Activated CD4-positive, CD25-positive, alpha-beta regulatory T cell treated with anti-CD3 and anti-CD28 coated beads, Interleukin-2, amount 50 U/mL, for 16 hours (primary cell): ENCODE measurements at places on chromosomes 7 and 10.

- DNase-seq, result no peak
Measured at GRCh38 chr7:93092757-93093370, 24.9 kb downstream of the SAMD9 start.

DNA sequence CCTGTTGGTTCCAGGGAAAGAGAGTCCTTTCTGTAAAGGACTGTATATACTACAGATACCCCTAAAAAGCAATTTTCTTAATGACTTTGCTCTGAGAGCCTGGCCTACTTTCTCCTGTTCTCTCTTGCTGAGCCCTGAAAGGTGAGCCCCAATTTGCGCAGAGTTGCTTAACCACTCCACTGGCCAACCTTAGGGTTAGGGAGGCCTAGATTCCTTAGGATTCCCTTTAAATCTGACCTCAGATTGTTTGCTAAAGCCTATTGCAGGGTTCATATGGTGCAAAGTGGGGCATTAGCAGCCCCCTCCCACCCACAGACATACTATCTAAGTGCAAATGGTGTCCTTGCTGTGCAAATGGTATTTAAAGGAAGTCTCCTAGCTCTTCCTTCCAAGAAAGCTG lies 164.2 kb downstream of the RNLS start:
- no peak for DNase-seq

- no peak for DNase-seq
Measured at GRCh38 chr7:158570449-158571170, 17.0 kb downstream of the PTPRN2 start.

GRCh38 chr7:47345857-47346298 lies 236.0 kb downstream of the TNS3 start:
- no peak for DNase-seq

- no peak for DNase-seq
Measured at GRCh38 chr10:8352171-8353075, 297.9 kb downstream of the GATA3 start.

GRCh38 chr10:9274206-9274755 lies 1219.8 kb downstream of the GATA3 start:
- no peak for DNase-seq

DNA sequence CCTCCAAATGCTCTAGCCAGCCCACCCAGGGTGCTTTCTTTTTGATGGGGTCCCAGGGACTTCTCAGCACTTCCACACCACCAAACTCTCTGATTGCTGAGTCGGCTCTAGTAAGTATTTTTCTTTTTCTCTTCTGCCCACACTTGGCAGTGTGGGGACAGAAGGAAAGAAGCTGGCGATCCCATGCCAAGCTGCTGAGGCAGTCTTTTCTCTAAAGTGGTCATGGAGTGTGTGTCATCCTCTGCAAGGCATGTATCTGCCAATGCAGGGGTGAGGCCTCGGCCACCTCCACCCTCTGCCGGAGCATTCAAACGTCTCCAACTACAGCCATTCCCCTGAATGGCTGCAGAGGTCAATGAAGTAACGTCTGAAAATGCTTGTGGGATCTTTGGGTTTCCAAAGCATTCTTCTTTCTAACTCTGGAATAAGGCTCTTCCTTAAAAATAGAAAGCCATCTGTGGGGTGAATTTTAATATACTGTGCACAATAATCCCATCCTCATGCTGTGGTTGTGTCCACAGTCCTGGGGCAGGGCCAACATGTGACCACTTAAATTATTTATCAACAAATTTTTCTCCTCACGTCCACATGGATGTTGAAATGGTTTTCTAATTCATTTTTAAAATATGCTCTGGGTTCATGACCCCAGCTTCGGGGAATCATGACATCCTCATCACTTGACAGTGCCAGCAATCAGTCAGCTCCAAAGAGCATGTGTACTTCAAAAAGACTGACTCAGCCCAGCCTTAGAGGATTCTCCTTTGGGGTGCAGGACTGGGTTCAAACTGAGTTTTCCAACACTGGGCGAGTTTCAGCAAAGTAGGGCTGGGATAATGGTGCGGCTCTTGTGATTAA lies 171.3 kb upstream of the ITGB1 start:
- no peak for DNase-seq

- DNase-seq, result no peak
Measured at GRCh38 chr10:124069341-124070264, 23.8 kb downstream of the CHST15 start.

DNA sequence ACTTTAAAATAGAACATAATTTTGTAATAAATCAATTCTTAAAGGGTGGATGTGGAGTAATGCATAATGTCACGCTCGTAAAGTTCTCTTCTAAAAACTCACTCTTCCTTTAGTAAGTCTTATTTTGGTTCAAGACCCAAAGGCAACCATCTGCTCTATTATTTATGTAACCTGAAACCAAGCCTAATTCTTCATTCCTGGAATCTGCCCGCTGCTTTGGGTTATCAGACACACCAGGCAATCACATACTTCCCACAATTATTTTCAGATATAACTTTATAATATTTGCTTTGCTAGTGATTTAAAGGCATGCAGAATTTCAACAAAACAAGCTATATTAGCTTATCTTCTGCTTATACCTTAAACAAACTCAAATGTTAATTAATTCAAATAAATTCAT lies 39.0 kb downstream of the RAB11FIP2 start:
- no peak for DNase-seq

DNA sequence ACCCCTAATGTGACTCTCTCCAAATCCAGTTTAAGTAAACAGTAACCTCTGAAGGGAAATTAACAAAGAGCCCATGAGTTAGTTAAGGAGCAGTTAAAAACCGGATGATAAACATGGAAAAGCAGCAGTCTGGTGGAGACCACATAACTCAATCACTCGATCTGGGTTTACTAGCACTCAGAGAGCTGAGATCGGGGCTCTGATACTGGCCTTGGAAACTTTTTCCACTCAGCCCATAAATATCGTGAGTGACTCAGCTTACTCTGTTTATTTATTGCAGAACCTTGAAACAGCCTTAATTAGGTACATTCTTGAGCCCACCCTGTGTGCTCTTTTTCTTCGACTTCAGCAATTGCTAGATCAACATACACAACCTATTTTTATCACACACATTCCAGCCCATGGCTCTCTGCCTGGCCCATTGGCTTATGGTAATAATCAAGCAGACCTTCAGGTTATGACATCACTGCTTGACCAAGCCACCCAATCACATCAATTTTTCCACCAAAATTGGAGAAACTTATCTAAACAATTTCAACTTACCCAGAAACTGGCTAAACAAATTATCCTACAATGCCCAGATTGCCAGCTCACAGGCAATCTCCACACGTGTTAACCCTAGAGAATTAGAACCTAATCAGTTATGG lies 82.2 kb upstream of the GPR22 start:
- no peak for DNase-seq

DNA sequence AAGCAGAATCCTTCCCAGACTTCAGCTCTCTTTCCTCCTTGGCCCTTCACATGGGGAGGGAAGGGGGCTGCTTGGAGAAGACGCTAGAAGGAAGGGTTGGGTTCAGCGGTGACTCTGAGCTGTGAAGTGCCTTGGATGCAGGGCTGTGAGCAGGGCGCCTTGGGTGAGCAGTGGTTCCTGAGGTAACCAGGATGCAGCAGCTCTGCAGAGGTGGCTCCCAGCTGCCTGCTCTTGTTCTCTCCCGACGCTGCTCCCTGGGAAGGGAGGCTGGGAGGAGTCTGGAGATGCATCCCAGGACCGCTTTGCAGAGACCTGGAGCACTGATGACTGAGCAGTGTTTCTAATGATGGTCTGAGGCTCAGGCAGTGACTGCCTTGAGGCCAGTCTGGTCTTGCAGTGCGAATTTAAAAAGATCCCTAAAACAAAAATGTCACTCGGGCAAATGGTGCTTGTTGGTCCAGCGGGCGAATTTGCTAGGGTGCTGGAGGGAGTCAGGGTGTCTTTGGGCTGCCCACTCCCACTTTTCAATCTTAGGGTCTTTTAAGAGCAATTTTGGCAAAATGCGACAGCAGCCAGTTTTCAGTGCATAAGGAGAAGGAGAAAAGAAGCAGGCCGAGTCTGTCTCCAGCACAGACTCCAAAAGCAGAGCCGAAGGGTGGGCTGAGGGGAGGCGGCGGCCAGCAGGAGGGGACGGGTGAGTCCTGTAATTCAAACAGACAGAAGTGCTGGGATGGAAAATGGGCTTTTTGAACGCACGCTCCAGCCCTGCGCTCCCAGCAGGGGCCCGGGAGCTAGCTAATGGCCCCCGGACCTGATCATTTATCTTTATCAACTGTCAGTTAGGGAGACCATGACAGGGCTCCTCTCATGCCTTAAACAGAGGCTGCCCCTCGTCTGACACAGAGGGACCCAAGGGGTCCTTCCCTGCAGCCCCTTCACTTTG lies 191.2 kb upstream of the SHH start:
- no peak for DNase-seq

DNA sequence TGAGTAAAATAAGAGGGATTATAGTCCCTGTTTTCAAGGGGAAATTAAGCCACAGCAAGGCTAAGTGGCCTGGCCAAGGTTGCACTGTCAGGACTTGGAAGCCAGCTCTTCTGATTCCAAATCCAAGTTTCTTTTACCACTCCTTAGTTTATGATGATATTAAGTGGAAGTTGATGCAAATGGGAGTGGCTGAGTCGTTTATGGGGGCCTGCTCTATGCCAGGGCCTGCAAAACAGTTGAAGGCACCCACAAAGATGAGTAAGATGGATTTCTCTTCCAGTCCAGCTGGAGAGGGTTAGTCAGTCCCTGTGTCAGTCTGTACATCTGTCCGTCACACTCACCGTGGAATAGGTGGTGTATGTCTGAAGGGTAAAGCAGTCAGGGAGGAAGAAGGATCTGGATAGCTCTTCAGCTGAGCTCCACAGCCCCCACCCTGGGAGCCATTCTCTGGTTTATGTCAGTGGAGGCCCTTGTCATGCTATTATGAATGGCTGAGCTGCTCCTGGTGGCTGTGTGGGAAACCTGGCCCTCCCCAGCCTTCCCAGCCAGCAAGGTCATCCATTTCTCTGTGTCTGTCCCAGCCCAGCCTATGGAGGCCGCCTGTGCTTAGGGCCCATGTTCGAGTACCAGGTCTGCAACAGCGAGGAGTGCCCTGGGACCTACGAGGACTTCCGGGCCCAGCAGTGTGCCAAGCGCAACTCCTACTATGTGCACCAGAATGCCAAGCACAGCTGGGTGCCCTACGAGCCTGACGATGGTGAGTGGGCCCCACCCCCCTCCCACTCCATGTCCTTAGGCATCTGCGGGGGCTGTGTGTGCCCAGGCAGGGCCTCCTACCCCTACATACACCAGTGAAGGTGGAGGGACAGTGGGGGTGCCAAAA lies 44.5 kb downstream of the TBATA start:
- DNase-seq, result no peak

GRCh38 chr7:155979994-155980393 lies 167.7 kb upstream of the SHH start:
- no peak for DNase-seq

DNA sequence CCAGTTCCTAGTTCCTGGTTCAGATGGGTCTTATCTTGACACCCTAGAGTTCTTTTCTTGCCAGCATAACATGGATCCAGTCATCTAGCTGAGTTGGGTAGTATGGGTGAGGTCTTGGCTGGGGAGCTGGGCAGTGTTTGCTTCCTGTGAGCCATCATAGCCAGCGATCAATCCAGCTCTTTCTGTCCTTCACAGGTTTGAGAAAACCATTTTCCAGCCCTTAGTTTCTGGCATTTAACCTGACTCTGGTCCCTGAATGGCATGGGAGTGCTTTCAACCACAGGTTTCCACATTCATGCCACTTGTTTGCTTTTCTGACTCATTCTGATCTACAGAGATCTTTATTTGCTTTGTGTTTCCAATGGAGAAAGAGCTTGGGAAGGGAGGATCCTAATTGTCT lies 8.6 kb downstream of the SLC13A1 start:
- no peak for DNase-seq

- DNase-seq, result no peak
Measured at GRCh38 chr7:71311576-71311975, 179.6 kb downstream of the GALNT17 start.

GRCh38 chr7:73909996-73910395 lies 49.0 kb downstream of the TMEM270 start:
- no peak for DNase-seq

DNA sequence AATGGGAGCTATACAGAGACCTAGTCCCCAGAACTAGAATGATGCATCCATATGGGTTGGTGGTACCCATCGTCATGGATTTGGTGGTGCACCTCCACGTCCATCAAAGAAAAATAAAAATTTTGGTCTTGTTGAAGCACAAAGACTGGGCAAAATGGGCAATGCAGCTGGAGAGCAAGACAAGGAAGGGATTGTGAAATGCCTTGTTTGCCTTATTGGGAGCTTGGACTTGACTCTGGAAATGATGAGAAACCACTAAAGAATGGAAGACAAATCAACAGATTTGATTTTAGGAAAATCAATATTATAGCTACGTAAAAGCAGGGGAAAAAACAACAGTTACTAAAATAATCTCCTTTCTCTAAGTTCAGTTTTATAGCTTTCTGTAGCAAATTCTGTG lies 150.9 kb downstream of the CPED1 start:
- DNase-seq, result no peak
